ENCODE measurements at places on chromosomes 6 and 20. TPM values are rescaled to one million over a fixed set of nuclear protein-coding genes. Genes with fewer than 3 reads are reported as not detected.

- H3K4me3 ChIP-seq, result no peak overlapping the region
- no peak for DNase-seq
- no peaks in the 10 kb centered on the region for H3K36me3 ChIP-seq
- no peaks in the 10 kb centered on the region for H3K4me1 ChIP-seq
These were observed 25.7 kb upstream of the KLHL31 start for GRCh38 chr6:53691252-53691651.

DNA sequence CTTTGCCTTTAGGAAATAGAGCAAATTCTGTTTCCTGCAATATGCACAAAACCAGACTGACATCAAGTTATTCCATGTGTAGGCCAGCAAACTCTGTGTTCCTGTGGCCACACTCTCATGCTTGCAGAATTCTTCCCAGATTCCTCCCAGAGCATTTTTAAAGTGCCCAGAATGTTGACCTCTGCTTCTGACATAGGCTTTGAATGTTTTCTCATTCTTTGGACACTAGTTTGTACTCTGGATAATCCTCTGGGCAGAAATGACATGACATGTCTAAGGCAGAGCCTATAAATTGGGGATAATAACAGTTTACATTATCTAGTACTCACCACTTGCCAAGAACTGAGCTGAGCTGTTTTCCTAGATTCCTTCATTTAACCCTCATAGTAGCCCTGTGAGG is 9.2 kb upstream of the EFHC1 start:
- no peak overlapping the region for H3K4me3 ChIP-seq
- H3K27me3 ChIP-seq, result no peaks in the 10 kb centered on the region
- no peak for DNase-seq
- H3K36me3 ChIP-seq, result no peaks in the 10 kb centered on the region
- no peak overlapping the region for H3K27ac ChIP-seq

- no peak overlapping the region for H3K27ac ChIP-seq
- DNase-seq, result no peak
- H3K36me3 ChIP-seq, result no peaks in the 10 kb centered on the region
- H3K4me1 ChIP-seq, result no peaks in the 10 kb centered on the region
These were observed 59.6 kb upstream of the NXT1 start for GRCh38 chr20:23290761-23291574.

- peaks cover 24% of the 10 kb centered on the region for H3K4me1 ChIP-seq
- H3K27me3 ChIP-seq, result no peaks in the 10 kb centered on the region
- no peaks in the 10 kb centered on the region for H3K36me3 ChIP-seq
- no peak overlapping the region for H3K27ac ChIP-seq
These were observed 39.2 kb downstream of the MYLIP start for GRCh38 chr6:16168121-16168520.

DNA sequence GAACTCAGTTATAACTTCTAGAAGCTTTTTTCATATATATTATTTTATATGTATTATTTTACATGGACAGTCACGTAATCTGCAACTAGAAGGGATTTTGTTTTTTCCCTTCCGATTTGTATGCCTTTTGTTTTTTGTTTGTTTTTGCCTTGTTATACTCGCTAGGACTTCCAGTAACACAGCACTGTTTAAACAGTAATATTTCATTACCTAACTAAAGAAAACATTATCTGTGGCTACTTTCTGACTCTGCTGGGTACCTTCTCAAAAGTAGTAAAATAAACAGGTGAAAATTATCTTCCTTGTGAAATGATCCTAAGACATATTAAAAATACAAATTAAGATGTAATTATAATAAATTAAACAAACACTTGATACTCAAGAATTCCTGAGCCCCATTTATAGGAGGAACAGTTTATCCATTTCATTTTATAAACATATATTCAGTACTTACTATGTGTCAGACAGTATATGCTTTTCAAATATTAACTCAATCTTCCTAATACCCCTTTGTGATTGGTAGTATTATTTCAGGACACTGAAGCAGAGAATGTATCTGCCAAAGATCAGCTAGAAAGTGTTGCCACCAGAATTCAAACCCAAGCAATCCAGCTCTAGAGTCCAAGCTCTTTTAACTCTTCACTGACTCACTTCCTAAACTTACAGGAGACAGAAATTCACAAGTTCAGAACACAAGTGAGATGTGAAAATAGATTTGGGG is 65.3 kb downstream of the MAP3K5 start:
- H3K4me3 ChIP-seq, result no peak overlapping the region
- no peaks in the 10 kb centered on the region for H3K4me1 ChIP-seq
- no peak overlapping the region for H3K27ac ChIP-seq
- no peak for DNase-seq

DNA sequence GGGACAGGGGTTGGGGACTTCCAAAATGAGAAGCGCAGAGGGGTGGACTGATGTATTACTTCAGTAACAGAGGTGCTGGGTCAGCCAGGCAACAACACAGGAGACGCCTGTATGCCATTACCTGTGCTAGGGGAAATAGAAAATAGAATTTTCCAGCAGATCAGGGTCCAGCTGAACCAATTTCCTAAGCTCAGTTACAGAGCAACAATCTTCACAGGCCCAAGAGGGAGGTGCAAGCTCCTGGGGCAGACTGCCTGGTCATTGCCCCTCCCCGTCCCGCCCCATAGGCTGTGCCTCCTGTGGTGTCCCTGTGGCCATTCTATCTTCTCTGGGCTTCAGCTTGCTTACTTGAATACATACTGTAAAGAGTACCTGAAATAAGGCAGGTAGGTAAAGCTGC is 3.7 kb downstream of the KCNK5 start:
- H3K4me1 ChIP-seq, result peaks cover 65% of the 10 kb centered on the region
- H3K27me3 ChIP-seq, result no peaks in the 10 kb centered on the region
- H3K36me3 ChIP-seq, result peaks cover 51% of the 10 kb centered on the region
- H3K4me3 ChIP-seq, result peak overlapping the region; percentile 73
- peak; percentile 65 for DNase-seq

DNA sequence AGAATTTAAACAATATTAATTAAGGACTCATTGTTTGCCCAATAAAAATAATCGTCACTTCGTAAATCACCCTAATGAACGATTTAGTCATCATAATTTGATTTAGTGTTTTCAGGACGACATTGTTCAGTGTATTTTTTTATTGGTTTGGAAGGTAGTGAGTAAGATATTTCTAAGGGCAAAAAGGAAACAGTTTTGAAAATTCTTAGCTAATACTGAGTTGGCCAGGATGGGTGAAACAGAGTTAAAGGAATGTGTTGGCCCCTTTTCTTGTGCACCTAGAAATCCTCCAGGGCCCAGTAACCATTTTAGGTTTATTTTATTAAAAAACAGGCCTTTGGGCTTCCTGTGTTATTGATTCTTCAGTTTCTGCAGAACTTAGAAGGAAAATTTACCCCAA is 25.3 kb downstream of the ANKS1A start:
- H3K27ac ChIP-seq, result no peak overlapping the region
- no peak for DNase-seq
- H3K27me3 ChIP-seq, result no peaks in the 10 kb centered on the region
- no peaks in the 10 kb centered on the region for H3K36me3 ChIP-seq
- no peaks in the 10 kb centered on the region for H3K4me1 ChIP-seq
- no peak overlapping the region for H3K4me3 ChIP-seq

GRCh38 chr6:166365806-166366205 is 16.9 kb downstream of the MPC1 start:
- H3K27ac ChIP-seq, result no peak overlapping the region
- DNase-seq, result no peak
- no peaks in the 10 kb centered on the region for H3K4me1 ChIP-seq
- H3K4me3 ChIP-seq, result no peak overlapping the region
- H3K36me3 ChIP-seq, result peaks cover 44% of the 10 kb centered on the region

GRCh38 chr20:62652041-62652893 is 10.0 kb downstream of the SLCO4A1 start:
- H3K27me3 ChIP-seq, result no peaks in the 10 kb centered on the region
- H3K36me3 ChIP-seq, result peaks cover 45% of the 10 kb centered on the region
- H3K4me1 ChIP-seq, result peaks cover 77% of the 10 kb centered on the region
- peak overlapping the region; percentile 66 for H3K27ac ChIP-seq
- peak; percentile 61 for DNase-seq
- H3K4me3 ChIP-seq, result no peak overlapping the region

KCNK17 gene
- not detected for total RNA-seq

SLC35F1 gene
- not detected for total RNA-seq

SLC35D3 gene
- total RNA-seq, result not detected

DEFB112 gene
- not detected for total RNA-seq

CYP39A1 gene
- not detected for total RNA-seq
